ENCODE measurements at places on chromosomes 7 and 10.

DNA sequence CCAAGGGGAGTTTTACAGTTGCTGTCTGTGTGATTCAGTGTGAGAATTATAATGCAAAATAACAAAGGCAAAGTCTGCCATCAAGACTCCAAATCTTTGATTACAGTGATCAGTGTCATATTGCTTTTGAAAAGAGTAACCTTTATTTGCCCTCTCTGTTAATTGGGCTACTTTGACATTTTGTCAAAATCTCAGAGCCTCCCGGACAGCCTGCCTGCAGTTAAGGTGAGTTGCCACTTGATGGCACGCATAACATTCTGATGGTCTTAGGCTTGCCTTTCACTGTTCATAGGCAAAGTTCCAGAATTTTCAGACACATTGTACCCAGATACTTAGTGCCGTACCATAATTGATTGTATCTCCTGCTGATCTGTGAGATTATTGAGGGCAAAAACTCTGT lies 253.5 kb downstream of the ABCA13 start:
- no peak for DNase-seq

DNA sequence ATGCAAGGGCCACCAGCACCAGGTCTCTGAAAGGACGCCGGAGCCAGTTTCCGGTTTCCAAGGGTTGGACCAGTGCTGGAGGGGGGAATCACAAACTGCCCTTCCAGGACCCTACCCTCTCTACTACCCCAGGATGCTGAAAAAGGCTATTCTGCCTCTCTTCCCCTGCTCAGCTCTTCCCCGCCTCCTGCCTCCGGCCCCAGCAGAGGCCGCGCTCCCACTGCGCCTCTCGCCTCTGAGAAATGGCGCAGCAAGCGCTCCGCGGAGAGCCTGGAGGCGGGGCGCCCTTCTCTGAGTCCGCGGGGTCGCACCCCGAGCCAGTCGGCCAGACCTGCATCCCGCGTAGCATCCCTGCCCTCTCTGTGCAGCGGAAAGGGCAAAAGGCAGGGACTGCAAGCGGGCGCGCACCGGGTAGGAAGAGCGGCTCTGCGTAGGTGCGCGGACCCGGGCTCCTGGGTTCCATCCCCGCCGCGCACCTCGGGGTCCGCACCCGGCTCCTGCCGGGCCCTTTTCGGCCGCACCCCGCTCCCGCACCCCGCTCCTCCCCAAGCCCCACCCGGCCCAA lies 476 bp upstream of the RET start:
- no peak for DNase-seq

DNA sequence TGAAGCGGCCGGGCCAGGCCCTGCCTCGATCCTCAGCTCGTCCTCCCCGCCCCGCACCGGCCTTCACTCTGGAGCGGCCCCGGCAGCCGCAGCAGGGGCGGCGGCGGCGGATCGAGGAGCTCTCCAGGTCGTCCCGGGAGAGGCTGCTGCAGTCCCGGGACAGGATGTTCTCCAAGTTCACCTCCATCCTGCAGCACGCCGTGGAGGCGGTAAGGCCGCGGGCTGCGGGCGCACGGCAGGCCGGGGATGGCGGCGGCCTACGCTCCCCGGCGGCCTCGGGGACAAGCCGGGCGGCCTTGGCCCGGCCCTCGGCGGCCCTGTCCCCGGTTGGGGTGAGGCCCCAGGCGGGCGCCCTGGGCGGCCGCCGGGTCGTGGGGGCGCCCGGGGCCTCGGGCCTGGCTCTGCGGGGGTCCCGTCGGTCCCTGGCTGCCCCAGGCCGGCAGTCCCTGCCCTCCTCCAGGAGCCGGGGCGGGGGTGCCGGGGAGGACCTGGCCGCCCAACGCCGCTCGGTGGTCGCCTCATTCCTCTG lies 399 bp downstream of the FHIP2A start:
- peak; percentile 28 for DNase-seq

DNA sequence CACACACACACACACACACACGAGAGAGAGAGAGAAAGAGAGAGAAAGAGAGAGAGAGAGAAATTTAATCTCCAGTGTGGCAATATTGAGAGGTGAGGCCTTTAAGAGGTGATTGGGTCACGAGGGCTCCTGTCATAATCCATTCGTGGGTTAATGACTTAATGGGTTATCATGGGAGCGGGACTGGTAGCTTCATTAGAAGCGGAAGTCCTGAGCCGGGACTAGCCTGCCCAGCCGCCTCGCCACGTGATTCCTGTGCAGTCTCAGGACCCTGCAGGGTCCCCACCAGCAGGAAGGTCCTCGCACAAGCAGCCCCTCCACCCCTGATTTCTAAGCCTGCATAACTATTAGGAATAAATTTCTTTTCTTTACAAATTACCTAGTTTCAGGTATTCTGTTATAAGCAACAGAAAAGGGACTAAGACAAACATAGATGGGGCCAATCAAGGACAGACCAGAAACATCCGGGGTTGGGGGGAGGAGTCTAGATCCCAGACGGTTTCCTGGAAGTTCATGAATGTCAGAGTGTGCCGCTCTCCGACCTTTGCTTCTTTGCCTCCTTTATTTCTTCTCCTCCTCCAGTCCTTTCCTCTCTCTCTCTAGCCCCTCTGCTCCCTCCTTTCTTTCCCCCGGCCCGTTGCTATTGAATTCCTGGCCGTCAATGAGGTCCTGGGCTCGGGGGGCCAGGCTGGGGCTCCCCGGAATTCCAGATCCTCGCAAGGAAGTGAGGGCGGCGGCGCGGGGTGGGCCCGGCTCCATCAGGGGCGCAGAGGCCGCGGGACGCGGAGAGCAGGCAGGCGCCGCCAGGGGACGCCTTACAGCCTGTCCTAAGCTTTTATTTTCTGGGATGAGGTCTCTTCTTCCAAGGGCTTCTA lies 146.8 kb downstream of the CYP26A1 start:
- no peak for DNase-seq

- no peak for DNase-seq
Observed at GRCh38 chr7:77824636-77825035, 26.1 kb downstream of the PHTF2 start.

Data from GM12892 (cell line).